ENCODE measurements at places on chromosomes 3 and 15. TPM values are rescaled to one million over a fixed set of nuclear protein-coding genes. Genes with fewer than 3 reads are reported as not detected.

- no peak for DNase-seq
Measured at GRCh38 chr3:105944276-105944675, 75.5 kb upstream of the CBLB start.

Gene ALDH1A2
- not detected for total RNA-seq

DNA sequence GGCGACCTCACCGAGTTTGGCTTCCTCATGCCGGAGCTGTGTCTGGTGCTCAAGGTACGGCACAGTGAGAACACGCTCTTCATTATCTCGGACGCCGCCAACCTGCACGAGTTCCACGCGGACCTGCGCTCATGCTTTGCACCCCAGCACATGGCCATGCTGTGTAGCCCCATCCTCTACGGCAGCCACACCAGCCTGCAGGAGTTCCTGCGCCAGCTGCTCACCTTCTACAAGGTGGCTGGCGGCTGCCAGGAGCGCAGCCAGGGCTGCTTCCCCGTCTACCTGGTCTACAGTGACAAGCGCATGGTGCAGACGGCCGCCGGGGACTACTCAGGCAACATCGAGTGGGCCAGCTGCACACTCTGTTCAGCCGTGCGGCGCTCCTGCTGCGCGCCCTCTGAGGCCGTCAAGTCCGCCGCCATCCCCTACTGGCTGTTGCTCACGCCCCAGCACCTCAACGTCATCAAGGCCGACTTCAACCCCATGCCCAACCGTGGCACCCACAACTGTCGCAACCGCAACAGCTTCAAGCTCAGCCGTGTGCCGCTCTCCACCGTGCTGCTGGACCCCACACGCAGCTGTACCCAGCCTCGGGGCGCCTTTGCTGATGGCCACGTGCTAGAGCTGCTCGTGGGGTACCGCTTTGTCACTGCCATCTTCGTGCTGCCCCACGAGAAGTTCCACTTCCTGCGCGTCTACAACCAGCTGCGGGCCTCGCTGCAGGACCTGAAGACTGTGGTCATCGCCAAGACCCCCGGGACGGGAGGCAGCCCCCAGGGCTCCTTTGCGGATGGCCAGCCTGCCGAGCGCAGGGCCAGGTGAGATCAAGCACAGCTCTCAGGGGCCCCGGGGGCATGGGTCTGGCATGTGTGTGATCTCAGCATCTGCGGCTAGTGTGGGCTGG, 7.1 kb upstream of the STAB1 start:
- DNase-seq = no peak

GRCh38 chr15:87671289-87671688, 585.2 kb downstream of the NTRK3 start:
- no peak for DNase-seq

- no peak for DNase-seq
Measured at GRCh38 chr3:128902426-128902825, 23.0 kb downstream of the ACAD9 start.

GRCh38 chr15:81098861-81099651, 35.0 kb upstream of the CFAP161 start:
- DNase-seq = no peak

- no peak for DNase-seq
Measured at GRCh38 chr3:67083277-67083676, 85.2 kb downstream of the KBTBD8 start.
